ENCODE measurements at places on chromosomes 4 and X.

DNA sequence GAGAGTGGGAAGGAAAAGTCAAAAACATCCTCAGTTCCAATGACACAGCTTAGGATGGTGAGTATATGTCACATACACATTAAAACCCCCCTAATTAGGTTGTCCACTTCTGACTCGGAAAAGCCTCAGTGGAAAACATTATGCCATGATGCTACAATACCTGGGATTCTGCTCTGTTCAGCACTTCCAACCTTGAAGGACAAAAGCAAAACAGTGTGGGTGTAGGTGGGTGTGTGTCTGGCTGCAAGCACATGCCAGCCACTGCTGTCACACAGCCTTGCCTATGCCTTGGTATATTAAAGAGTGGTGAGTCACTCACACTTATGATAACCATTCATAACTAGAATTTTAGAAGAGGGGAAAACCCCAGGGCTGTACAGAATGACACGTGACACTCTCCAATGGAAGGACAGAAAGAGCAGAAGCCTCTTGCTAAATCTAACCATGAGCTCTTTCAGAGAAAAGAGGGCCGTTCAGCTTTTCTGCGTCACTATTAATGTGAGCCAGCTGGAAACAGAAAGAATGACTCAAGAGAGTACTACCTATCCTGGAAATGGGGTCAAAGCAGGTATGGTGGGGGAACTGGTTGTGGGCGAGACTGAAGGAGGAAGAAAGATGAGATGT is 159.6 kb downstream of the TET2 start:
- peak; percentile 50 for DNase-seq

DNA sequence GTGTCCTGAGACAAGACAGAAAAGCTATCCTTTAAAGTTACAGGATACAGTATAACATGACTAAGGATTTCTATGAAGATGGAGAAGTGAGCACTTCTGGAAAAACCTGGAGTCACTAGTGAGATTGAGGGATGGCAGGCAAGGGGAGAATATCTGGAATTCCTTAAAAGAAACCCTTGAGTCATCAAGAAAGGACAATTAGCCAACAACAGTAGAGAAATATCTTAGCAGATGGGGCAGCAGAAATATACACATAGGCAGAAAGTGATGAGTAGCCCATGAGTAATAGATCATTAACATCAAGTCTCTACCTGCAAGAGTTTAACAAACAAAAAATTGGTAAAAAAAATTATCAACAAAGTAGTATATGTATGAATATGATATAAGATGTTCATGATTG is 858.8 kb upstream of the FRG1 start:
- DNase-seq, result no peak

- no peak for DNase-seq
These were observed 108.8 kb downstream of the ZNF827 start for GRCh38 chr4:145829629-145830395.

- DNase-seq, result no peak
These were observed 706.9 kb upstream of the TENM3 start for GRCh38 chr4:181536196-181536746.

DNA sequence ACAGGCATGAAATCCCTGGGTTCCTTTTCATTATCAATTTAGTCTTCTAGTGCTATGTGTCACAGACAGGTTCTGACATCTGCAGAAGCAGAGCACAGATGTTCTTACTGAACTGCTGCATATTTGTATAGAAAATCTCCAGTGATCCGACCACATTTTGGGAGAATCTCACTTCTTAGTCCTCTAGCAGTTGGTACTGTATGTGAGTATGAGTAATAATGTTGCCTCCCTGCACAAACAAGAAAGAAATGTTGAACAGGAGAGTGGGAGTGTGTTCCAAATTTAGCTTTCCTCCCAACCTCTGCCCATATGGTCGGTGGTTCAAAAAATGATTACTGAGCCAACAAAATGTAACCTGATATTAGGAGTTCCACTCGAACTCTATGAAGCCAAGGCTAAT is 165.3 kb upstream of the GPC4 start:
- no peak for DNase-seq

- no peak for DNase-seq
These were observed 60.2 kb downstream of the KCNIP4 start for GRCh38 chr4:21888195-21888976.

GRCh38 chr4:109989618-109990017 is 76.9 kb downstream of the EGF start:
- DNase-seq, result no peak

GRCh38 chr4:8419222-8420041 is 21.1 kb downstream of the ACOX3 start:
- no peak for DNase-seq

GRCh38 chrX:44698357-44698756 is 145.5 kb upstream of the DUSP21 start:
- DNase-seq, result no peak

- no peak for DNase-seq
These were observed 569.4 kb downstream of the BCOR start for GRCh38 chrX:39528161-39528916.

GRCh38 chrX:123964156-123964834 is 2.8 kb downstream of the STAG2 start:
- no peak for DNase-seq

DNA sequence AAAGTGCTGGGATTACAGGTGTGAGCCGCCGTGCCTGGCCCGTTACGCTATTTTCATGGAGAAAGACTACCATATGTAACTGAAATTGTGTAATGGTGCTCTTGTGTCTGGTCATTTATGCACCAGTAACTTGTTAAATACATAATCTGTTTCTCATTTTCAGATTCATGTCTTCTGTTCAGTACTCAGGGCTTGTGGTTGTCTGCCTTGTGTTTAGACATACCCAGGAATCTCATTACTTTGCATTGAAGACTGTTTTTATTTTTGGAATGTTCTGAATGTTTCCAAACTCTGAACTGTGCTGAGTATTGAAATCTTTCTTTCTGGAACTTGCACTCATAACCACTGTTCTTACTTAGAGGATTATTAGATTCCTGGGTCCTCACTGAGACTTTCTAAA is 52.8 kb downstream of the PDLIM5 start:
- DNase-seq, result no peak

- DNase-seq, result no peak
These were observed 67.1 kb downstream of the CLDN22 start for GRCh38 chr4:183252959-183253358.

DNA sequence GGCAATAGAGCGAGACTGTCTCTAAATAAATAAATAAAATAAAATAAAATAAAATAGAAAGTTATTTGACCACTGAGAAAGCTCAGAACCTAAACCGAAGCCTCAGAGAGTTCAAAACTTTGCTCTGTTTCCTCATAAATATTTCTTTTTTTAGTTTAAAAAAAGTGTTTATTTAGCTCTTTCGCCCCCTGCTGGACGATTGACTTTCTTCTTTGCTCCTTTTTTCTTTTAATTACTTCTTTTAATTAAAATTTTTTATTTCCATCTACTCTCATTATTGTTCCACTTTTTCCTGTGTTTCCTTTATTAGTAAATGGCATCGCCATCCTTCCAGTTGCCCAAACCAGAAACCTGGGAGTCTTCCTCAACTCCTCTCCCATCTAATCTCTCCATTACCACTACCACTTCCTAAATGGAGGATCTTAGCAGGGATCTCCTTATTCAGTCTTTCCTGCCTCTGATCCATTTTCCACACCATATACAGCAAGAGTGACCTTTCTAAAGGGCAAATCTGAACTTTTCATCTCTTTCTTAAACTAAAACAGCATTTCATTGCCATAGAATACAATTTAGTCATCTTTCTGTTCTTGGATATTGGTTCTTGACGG is 728 bp upstream of the IL13RA2 start:
- DNase-seq, result no peak

DNA sequence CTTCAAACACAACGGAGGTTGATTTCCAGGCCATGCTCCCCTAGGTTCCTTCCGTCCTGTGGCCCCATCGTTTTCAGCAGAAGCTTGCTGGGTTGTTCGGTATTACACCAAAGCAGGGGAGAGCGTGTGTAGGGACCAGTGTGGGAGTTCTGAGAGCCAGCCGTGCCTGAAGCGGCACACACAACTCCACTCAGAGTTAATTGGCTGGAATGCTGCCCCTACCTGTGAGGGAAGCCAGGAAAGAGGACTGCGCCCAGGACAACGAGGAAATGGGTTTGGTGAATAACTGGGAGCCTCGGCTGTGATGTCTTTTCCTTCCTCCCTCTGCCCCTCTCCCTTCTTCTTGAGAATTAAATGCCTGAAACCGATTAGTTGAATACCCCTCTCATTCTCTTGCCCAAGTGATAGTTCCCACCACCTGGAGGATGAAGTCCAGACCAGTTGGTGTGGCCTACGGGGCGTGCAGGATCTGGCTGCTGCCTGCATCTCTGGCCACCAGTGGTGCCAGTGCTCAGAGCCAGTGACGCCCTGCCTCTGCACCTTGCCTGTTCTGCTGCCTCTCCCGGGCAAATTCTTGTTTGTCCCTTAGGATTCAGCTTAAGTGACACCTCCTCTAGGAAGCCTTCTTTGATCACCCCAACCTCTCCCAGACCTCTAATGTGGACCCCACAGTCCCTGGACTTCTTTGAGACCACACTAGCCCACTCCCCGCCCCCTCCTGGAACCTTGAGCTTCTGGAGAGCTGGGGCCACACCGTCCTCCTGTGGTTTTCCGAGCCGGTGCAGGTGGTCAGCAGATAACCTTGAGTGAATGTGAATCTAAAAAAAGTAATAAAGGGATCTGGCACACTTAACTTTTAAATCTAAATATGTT is 33.6 kb downstream of the TBC1D14 start:
- no peak for DNase-seq

GRCh38 chrX:119516157-119516702 is 48.0 kb downstream of the SLC25A5 start:
- peak; percentile 5 for DNase-seq

- DNase-seq, result no peak
These were observed 3.0 kb upstream of the HTRA3 start for GRCh38 chr4:8266508-8266907.

GRCh38 chrX:14006540-14006939 is 23.2 kb downstream of the GEMIN8 start:
- DNase-seq, result no peak

DNA sequence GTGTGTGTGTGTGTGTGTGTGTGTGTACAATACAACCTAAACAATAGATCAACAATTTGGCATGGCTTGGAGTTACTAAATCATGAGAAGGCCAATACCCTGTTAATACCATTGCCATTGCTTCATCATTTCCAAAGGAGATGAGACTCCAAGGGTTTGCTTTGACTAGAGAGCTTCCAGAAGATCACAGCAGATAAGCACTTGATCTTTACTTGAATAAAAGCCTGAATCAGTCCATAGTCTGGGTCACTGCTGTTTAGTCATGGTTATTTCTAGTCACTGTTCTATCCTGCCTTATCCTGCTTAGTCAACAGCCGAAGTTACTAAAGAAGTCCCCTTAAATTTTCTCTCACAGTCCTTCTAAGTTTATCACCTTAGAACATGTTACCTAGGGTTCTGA is 58.2 kb downstream of the RAB40AL start:
- no peak for DNase-seq

DNA sequence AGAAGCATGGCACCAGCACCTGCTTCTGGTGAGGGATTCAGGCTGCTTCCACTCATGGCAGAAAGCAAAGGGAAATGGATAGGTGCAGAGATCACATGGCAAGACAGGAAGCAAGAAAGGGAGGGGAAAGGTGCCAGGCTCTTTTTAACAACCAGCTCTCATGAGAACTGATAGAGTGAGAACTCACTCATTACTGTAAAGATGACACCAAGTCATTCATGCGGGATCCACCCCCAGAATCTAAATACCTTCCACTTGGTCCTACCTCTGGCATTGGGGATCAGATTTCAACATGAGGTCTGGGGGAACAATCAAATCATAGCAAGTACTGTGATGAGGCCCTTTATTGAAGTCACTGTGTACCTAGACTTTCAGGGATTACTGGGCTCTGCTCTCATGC is 72.0 kb upstream of the PRDM5 start:
- no peak for DNase-seq

DNA sequence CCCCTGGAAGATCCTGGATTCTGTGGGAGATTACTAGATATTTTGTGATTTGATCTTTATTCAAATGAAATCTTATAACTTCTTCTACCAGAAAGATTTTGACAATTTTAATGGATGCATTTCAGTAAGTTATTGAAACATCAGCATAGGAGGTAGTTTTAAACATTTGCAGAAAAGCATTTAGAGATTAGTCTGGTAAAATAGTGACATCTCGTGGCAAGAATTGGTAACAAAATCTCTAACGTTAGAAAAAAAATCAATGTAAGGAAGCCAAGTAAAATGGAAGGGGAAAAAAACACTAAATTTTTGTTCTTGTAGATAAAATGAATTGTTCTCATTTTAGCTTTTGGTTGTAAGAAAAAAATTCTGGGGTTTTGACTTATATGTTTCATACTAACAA is 73.3 kb downstream of the TASL start:
- DNase-seq, result no peak

GRCh38 chr4:7964459-7964858 is 24.8 kb upstream of the AFAP1 start:
- no peak for DNase-seq

GRCh38 chrX:152637649-152638442 is at the start of gene GABRQ:
Gene GABRQ (plus strand): TSS chrX:152637895. CDS start chrX:152638203, 308 bp downstream.
- no peak for DNase-seq

GRCh38 chr4:86019906-86020305 is 339.9 kb downstream of the MAPK10 start:
- no peak for DNase-seq

DNA sequence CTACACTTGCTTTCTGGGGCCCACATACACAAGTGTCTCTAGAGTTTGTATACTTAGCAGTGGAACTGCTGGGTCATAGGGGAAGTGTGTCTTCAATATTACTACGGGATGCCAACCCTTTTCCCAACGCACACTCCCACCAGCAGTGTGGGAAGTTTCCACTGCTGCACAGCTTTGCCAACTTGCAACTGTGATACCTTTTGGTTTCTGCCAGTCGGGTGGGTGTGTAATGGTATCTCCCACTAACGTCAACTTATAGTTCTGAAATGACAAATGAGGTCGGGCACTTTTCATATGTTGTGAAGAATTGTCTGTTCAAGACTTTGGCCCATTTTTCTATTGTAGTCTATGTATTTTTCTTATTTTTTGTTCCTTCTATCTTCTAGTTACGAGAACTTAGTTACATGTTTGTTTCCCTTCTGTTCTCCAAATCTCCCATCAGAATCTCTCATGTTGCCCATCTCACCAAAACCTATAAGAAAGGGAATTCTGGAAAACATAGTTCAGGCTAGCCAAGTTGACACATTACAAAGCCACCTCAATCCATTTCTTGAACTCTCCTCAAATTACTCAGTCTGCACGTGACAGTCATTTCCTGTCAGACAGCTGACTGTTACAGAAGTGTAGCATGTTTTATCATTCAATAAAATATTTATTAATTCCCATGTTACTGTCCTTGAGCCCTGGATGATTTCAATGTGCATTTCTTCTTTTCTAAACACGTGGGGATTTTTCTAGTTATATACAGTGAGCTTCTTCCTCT is 30.7 kb downstream of the PNMA6E start:
- DNase-seq, result no peak

DNA sequence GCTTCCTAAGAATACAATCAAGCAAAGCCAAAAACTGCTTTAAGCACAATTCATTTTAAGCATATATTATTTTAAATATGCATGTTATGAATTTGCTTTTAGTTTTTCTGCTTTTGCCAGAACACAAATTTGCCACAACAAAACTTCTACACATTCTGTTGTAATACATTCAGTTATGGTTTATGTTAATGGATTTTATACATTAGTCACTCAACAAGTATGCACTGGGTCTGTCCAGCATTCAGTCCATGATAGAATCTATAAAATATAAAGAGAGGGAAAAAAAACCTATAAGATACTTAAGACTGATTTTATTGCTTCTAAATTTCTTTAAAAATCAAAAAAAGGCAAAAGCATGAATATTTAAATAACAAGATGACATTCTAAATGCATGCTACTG is 22.2 kb downstream of the IQCM start:
- DNase-seq, result no peak

All from stimulated activated CD8-positive, alpha-beta memory T cell treated with anti-CD3 and anti-CD28 coated beads, Interleukin-7, amount 100 ng/mL, for 4 hours (primary cell).